ENCODE measurements at places on chromosomes 5 and 9.
A peak's percentile ranks its signal among the peaks of the same experiment; 100 is the strongest.

GRCh38 chr9:4833781-4834560 lies 41.2 kb downstream of the RCL1 start:
- no peak for DNase-seq

GRCh38 chr5:72845889-72846288 lies 29.4 kb downstream of the TNPO1 start:
- DNase-seq, result no peak

GRCh38 chr5:65299861-65300260 lies 181.9 kb downstream of the ADAMTS6 start:
- DNase-seq, result no peak

GRCh38 chr5:95087816-95088317 lies 197.0 kb downstream of the MCTP1 start:
- no peak for DNase-seq

DNA sequence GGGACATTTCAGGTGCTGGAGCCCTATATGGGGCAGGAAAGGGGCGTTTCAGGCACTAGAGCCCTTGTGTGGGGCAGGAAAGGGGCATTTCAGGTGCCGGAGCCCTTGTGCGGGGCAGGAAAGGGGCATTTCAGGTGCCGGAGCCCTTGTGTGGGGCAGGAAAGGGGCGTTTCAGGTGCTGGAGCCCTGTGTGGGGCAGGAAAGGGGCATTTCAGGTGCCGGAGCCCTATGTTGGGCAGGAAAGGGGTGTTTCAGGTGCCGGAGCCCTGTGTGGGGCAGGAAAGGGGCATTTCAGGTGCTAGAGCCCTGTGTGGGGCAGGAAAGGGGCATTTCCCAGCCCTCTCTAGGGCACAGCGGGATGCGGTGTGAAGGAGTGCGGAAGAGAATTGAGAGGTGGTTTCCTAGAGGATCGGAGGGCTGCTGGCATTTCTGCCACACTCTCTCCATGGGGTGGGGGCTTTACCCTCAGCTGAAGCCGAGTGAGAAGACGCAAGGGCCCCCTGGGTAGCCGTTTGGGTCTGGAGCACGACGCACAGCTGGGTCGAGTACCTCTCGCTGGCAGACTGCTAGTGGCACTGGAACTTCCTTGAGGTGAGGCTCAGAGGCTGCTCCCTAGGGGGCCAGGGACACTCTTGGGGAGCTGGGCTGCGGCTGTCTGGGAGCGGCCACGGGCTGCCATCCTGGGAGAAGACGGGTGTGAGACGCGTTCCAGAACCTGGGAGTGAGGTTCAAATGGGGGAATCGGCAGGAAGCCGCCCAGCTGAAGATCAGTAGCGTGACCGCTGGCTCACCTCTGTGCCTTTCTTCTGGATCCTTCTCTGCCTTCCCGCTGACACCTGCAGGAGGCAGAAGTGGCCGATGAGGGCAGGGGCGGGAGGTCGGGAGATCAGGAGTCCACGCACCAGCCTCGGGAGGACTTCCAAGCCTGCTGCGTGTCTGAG lies 122.6 kb upstream of the IRX4 start:
- no peak for DNase-seq

- DNase-seq, result no peak
Measured at GRCh38 chr5:155057626-155058025, 44.1 kb downstream of the KIF4B start.

GRCh38 chr5:20050262-20050661 lies 62.3 kb upstream of the CDH18 start:
- no peak for DNase-seq

- no peak for DNase-seq
Measured at GRCh38 chr9:120730654-120731514, 16.6 kb upstream of the MEGF9 start.

GRCh38 chr5:178940569-178941360 lies at the start of gene ZNF454:
ZNF454 (plus strand) TSS chr5:178941198; CDS start chr5:178942792, 1,594 bp downstream.
- DNase-seq, result no peak

DNA sequence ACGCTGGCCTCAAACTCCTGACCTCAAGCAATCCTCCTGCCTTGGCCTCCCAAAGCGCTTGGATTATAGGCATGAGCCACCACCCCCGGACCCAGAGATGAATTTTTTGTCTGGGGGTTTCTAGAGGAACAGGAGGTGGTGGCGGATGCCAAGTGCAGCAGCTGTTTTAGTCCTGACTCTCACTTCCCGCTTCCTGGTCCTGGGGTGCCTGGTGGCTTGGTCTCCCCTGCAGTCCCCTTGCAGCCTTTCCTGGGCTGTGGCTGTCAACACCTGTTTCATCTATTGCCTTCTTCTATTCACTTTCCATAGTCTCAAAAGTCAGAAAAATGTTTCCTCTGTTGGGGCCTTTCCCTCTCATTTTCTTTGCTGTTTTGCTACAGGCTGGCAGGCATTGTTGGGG lies 6.5 kb upstream of the NHP2 start:
- DNase-seq, result no peak

DNA sequence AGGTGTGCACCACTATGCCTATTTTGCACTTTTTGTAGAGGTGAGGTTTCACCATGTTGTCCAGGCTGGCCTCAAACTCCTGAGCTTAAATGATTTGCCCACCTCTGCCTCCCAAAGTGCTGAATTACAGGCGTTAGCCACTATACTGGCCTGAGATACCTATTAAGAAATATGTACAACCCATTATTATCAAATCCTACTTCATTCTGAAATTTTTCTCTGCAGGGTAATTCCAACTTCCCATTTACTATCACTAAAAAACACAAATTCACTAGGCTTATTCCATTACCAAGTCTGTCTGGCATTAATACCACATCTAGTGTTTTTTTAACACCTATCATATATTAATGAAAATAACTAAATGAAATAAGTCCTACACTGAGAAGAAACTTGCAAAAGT lies 18.2 kb downstream of the PPP2CA start:
- no peak for DNase-seq

DNA sequence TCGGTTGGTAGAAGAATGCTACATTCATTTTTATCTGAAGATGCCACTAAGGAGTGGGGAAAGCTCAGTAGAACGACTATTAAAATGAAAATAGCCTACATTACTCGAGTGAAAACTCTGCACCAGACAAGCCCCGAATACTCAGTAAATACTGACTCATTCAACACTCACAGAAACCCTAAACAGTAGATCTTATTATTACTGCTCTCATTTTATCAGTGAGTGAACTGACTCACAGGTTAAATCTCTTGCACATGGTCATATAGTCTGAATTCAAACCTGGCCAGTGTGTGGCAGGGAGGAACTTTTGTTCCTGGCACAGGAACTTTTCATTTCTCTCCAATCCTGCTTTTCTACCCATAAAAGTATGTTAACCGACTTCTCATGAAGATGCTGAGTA lies 9.6 kb upstream of the PAPPA start:
- no peak for DNase-seq

- peak; percentile 25 for DNase-seq
Measured at GRCh38 chr9:133619791-133620190, 10.6 kb upstream of the FAM163B start.

DNA sequence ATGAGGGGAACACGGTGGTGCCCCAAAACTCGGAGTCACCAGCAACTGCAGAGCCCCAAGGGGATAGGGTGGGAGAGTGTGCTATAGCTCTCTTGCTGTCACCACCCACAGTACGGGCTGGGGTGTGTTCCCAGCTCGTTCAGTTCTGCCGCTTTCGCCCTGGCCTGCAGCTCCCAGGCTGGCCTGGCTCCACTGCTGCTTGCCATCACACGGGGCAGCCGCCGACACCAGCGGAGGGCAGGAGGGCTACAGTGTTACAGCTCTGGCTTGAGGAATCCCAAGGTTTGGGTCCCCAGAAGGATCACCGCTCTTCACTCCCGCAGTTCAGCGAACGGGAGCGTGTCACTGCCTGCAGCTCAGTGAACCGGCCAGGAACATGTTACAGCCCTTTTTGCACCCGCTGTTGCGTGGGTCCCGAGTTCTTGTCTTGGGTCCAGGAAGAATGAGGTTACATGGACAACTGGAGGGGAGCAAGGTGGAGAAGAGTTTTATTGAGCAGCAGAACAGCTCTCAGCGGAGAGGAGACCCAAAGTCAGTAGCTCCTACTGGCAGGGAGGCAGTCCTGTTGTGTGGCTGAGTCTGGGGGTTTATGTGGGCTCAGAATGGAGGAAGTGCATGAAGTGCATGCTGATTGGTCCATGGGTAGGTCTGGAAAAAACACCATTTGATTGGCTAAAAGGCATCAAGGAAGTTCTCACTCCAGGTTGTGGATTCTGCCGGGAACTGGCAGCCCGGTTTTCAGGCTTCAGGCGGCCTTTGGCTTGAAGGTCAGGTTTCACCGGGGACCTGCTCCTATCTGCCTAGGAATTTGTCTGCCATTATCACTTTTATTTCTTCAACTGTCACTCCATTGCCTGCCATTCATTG lies 113.4 kb downstream of the EHMT1 start:
- DNase-seq, result no peak

GRCh38 chr5:151104795-151105194 lies 24.0 kb upstream of the TNIP1 start:
- no peak for DNase-seq

- DNase-seq, result no peak
Measured at GRCh38 chr5:171291371-171291770, 17.7 kb upstream of the TLX3 start.

DNA sequence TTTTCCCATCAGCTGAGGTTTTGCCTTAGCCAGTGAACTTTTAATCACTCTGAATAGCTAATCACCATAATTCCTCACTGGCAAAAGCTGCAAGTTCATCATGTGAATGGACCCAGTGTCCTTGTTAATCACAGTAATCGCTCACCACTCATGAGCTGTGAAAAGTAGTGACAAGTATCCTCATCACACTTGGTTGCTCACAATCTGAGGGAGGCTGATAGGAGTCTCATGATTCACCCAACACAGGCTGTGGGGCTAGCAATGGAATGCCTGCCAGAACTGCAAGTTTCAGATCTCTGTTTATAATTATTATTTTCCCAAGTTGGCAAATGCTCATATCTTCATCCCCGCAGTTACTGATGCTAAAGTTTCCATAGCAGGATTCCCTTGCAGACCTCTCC lies 467.2 kb downstream of the KIF4B start:
- no peak for DNase-seq

GRCh38 chr5:132302413-132302812 lies 8.2 kb downstream of the SLC22A4 start:
- no peak for DNase-seq

DNA sequence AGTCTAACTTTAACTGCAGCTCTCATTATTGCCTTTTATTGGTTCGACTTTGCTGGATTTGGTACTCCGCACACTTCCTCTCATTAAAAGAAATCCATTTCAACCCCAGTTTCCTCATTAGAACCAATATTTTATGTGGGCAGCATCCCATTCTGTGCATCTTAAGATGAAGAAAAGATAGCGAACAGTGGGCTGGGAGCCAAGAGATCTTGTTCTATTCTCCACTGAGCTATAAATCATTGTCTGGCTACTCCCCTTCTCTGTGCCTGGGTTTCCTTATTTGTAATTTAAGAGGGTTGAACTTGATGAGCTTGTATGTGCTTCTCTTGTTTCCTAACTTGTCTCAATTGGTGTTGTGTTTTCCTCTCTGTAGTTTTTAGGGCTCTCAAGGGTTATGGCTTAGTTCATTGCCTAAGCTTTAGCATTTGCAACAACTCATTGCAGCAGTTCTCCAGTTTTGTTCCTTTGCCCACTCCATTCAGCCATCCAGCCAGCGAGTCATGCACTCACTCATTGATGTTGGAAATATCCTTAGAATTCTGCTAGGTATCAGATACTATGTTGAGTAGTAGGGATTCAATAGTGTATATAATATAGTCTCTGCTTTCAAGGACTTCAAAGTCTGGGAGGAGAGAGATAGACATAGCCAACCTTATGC lies 273.3 kb upstream of the TNC start:
- DNase-seq, result no peak

GRCh38 chr9:5760338-5760737 lies 72.6 kb downstream of the ERMP1 start:
- DNase-seq, result no peak

DNA sequence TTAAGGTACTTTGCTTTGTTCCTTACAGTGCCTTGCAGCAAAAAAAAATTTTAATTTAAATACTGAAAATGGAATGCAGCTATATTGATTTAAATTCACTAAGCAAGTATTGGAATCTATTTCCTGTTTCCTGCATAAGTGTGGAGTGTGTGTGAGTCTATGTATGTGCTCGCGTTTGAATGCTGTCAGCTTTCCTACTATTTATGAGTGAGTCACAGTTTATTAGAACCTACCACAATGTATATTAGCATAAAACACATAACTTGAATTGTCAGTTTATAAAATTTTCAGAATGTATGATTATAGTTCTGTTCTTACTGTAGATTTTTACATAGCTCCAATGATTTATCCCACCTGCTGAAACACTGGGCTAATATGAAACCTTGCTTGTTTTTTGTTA lies 302.1 kb downstream of the NR2F1-AS1 start:
- DNase-seq, result no peak

DNA sequence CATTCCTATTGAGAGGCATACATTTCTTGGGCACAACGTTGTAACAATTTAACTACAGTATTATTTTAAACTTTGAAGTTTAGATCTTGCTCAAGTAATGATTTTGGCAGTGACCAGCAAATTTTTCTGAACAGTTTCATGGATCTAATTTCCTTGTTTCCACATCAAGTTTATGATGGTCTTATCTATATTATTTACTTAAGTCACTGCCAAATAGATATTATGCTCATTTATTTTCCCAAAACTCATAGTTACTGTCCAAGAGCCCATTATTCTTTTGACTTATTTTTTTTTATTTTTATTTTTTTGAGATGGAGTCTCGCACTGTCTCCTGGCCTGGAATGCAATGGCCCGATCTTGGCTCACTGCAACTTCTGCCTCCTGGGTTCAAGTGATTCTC lies 86.5 kb upstream of the TLE4 start:
- DNase-seq, result no peak

DNA sequence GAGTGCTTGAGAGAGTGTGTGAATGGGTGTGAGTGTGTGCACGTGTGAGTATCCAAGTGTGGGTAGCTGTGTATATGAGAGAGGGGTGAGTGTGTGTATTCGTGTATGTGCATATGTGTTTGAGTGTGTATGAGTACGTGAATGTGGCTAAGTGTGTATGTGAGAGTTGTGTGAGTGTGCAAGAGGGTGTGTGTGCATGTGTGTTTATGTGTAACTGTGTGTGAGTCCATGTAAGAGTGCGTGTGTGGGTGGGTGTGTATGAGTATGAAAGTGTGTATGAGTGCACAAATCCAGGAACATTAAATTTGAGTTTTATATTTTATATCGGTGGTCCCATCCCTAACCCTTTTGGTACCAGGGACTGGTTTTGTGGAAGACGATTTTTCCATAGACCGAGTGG lies 156.4 kb downstream of the TENT4A start:
- DNase-seq, result no peak

- no peak for DNase-seq
Measured at GRCh38 chr9:93466416-93467061, 13.2 kb upstream of the FAM120AOS start.
